ENCODE measurements at places on chromosomes 2 and 18. TPM values are rescaled to one million over a fixed set of nuclear protein-coding genes. Genes with fewer than 3 reads are reported as not detected.

The SCN3A gene
- 0.35 TPM for total RNA-seq

The SERPINB13 gene
- total RNA-seq: not detected

- no peak for DNase-seq
These were observed 325.3 kb upstream of the SMIM21 start for GRCh38 chr18:75752740-75753263.

- DNase-seq: no peak
These were observed 71.6 kb upstream of the ACAA2 start for GRCh38 chr18:49884959-49885358.

All from glomerular endothelial cell (primary cell).